ENCODE measurements at places on chromosomes 11 and 22. TPM values are rescaled to one million over a fixed set of nuclear protein-coding genes. Genes with fewer than 3 reads are reported as not detected.

TRABD gene
- 17.3 TPM for total RNA-seq

CHRNA10 gene
- 0.88 TPM for total RNA-seq

POU2AF2 gene
- not detected for total RNA-seq

A4GALT gene
- 9.8 TPM for total RNA-seq

SAA4 gene
- total RNA-seq = not detected

OR6A2 gene
- total RNA-seq = 0.55 TPM

LSP1 gene
- 29.1 TPM for total RNA-seq

PLEKHB1 gene
- 91.2 TPM for total RNA-seq

KCNQ1 gene
- 1.6 TPM for total RNA-seq

MS4A7 gene
- 8.8 TPM for total RNA-seq

OR8G5 gene
- total RNA-seq = not detected

TRIM29 gene
- total RNA-seq = 44.5 TPM

FOLH1 gene
- total RNA-seq = 11.5 TPM

NPAS4 gene
- total RNA-seq = 0.82 TPM

TH gene
- 2.3 TPM for total RNA-seq

YPEL4 gene
- 3.5 TPM for total RNA-seq

NTM gene
- 81.8 TPM for total RNA-seq

ART5 gene
- total RNA-seq = 0.88 TPM

ACTN3 gene
- total RNA-seq = 0.49 TPM

C22orf42 gene
- total RNA-seq = not detected

ELMOD1 gene
- 30.2 TPM for total RNA-seq

USP28 gene
- total RNA-seq = 62.9 TPM

MICAL2 gene
- 24.3 TPM for total RNA-seq

RPS19BP1 gene
- 41.8 TPM for total RNA-seq

SCGB1C1 gene
- total RNA-seq = not detected

WT1 gene
- not detected for total RNA-seq

CD248 gene
- 37.8 TPM for total RNA-seq

ACCS gene
- total RNA-seq = 28.9 TPM

OR8D4 gene
- not detected for total RNA-seq

OR51I1 gene
- total RNA-seq = not detected

RAB39A gene
- total RNA-seq = 16.5 TPM

MYO7A gene
- total RNA-seq = 51.1 TPM

PLAAT5 gene
- total RNA-seq = 2.7 TPM

HPS5 gene
- 43.2 TPM for total RNA-seq

SLC22A6 gene
- 0.88 TPM for total RNA-seq

SLCO2B1 gene
- total RNA-seq = 9.3 TPM

OR51G1 gene
- total RNA-seq = not detected

LBHD1 gene
- total RNA-seq = 6.0 TPM

RFPL2 gene
- not detected for total RNA-seq

CCDC73 gene
- not detected for total RNA-seq

SNX32 gene
- total RNA-seq = 3.1 TPM

NFAM1 gene
- total RNA-seq = 0.77 TPM

MDK gene
- total RNA-seq = 221 TPM

SCO2 gene
- not detected for total RNA-seq

PVALB gene
- total RNA-seq = 3.2 TPM

APOA5 gene
- total RNA-seq = not detected

SERHL2 gene
- total RNA-seq = 4.5 TPM

TRIM66 gene
- total RNA-seq = 13.0 TPM

SYCE3 gene
- total RNA-seq = not detected

MIOX gene
- total RNA-seq = not detected

ELF5 gene
- total RNA-seq = 1.4 TPM

All from camera-type eye (tissue), 1 donor.